OCI-M1 (cell line): ENCODE measurements at places on chromosomes 1 and 21.
A peak's percentile ranks its signal among the peaks of the same experiment; 100 is the strongest.

- no peak for DNase-seq
Observed at GRCh38 chr1:58902830-58903513, 119.1 kb upstream of the JUN start.

DNA sequence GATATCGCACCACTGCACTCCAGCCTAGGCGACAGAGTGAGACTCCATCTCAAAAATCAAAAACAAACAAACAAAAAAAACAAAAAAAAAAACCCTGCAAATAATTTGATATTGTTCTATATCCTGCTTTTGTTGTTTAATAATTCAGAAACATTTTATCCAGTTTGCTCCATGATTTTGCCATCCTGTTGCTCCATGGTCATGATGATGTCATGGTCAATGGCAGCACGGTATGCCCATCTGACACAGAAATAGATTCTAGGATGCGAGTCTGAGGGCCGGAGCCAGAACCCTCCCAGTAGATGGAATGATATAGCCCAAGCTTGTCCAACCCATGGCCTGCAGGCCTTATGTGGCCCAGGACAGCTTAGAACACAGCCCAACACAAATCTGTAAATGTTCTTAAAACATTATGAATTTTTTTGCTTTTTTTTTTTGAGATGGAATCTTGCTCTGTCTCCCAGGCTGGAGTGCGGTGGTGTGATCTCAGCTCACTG is 39.8 kb downstream of the EDARADD start:
- no peak for DNase-seq

DNA sequence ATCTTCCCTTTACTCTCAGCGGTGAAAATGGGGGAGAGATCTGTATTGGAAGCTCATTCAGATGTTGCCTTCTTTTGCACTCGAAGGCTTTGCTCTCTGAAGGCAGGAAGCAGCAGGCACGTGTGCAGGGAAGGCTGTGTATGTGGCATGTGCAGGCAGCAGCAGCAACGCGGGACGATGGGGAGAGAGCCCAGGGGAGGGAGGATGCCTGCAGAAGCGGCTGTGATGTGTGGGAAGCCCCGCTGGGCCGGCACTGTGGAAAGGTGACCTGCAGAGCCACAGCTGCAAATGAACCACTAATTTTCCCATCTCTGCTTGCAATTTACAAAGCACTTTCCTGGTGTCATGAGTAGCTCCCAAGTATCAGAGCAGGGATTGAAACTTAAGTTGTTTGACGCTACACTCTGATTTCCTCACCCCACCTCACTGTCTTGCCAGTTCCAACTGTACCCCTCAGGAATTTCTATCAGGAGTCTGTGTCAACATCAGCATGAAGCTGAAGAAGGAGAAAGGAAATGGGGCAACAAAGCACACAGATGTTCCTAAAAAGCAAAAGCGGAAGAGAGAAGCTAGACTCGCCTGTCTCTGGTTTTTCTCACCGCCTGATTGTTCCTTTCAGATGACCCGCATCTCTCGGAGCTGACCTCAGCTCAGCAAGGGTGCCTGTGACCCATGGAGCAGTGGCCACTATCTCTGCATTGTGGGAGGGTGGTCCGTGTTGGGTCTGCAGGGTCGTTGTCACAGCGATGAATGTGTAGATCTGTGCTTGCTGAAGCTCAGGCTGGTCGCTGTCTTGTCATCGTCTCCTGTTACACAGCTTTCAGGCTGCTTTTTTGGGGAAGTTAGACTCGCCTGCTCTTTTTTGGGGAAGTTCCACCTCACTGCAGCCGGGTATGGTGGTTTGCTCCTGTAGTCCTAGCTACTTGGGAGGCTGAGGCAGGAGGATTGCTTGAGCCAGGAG is 156.1 kb downstream of the KIF26B start:
- DNase-seq, result peak; percentile 80

DNA sequence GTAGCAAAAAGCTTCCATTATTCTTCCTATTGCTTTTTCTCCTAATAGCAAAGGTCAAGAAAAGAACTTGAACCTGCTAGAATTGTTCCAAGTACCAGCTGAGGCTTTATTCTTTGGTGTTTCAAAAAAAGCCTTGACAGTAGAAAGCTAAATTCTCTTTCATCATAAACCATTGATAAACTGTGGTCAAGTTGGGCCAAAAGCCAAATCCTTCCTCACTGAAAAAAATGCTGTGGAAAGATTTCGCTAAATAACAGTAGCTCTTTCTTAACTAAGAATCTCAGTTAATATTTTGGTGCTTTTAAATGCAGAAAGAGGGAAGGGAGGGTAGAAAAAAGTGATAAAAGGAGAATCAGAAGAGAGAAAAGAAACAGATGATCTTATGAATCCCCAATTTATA is 14.0 kb upstream of the JAM2 start:
- peak; percentile 28 for DNase-seq

DNA sequence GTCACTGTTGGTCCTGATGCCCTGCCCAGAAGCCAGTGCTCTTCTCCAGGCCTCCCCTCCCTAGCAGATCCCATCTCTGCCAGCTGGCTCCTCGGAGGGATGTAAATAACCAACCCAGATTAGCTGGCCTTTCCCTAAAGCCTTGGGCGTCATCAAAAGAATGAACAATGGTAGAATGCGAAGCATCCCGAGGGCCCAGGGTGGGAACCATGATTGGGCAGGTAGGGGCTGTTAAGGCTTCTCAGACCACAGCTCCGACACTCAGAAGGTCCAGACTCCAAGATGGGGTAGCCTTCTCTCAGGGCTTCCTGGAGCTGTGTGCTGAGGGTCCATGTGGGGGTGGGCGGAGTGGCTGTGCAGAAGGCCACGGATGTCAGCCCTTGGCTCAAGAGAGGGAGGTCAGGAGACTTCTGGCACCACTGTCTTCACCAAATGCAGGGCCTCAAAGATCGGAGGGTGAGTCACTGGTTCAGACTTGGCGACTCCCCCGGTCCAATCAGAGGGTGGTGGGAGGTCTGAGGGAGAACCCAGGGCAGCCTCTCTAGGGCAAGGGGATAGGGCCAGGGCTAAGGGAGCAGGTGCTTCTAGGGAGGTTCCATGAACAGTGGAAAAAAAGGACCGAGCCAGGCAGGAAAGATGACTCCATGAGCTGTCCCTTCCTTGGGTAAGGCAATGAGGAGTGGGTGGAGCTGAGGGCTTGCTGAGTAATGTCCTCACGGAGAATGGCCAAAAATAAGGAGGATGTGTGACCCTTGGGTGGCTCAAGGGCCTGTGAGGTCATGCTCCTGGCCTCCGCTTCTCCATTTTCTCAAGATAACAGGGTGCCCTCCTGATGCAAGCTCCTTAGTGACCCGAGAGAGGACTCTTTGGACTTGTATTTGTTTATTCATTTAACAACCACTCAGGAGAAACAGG is 58.4 kb upstream of the EPS8L3 start:
- DNase-seq, result peak; percentile 88

GRCh38 chr1:212241501-212241900 is 43.7 kb upstream of the PPP2R5A start:
- no peak for DNase-seq

- no peak for DNase-seq
Observed at GRCh38 chr1:30271401-30272276, 451.7 kb downstream of the MATN1 start.

- DNase-seq, result peak; percentile 84
Observed at GRCh38 chr1:42529724-42530181, 66.7 kb downstream of the CCDC30 start.

DNA sequence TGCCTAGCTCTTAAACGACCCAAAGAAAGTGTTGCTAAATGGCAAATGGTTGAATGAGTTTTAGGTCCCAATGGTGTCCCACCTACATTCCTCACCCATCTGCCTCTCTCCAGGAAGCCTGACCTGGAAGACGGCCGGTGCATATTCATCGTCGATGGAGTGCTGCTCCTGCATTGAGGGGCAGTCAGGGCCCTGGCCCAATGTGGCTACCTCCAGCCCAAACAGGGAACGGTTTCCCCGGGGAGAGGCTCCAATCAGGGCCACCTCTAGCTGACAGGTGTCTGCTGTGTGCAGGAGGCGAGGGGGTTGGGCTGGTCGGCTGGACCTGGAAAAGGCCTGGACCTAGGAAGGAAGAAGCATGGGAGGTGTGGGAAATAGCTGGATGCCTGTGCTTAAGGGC is 1.6 kb downstream of the GLMP start:
- DNase-seq, result no peak

DNA sequence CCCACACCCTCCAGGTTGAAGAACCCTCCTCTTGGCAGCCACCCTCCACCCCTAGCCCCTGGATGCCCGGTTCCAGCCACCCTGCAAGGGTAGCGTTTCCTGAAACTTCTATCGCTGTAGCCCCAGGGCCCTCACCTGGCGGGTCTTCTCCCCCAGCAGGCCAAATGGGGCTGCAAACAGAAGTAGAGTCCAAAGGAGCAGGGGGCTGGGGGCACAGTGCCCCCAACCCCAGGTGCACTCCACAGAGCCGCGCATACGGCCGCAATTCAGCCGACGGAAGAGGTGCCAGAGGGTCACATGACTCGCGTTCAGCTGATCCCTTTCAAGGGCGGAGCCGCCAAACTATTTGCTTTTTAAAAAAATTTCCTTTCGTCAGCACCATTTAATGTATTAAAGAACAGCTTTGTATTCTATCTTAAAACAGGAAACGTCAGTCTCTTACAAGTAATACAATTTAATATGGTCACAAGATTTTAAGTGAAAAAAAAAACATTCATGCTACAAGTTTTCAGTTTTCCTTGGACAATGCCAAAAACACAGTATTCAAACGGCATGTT is at the start of gene GLMP:
GLMP (minus strand) TSS at position 289 of the 557 bp plus-strand sequence; CDS start at position 255, 34 bp downstream.
- DNase-seq, result peak; percentile 83

DNA sequence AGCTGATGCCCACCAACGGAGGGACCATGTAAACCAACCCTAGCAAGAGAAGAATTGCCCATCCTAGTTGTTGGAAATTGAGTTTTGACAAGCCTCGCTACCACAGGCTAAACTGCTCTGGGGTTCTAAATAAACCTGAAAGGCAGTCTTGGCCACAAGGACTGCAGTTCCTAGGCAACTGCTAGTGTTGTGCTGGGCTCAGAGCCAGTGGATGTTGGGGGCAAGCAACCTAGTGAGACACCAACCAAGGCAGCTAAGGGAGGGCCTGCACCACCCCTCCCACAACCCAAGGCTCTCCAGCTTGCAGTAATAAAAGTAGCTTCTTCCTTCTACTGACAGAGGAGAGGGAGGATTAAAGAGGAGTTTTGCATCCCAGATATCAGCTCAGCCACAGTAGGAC is 102.4 kb upstream of the PKN2 start:
- DNase-seq, result no peak

GRCh38 chr1:231951374-231951773 is 324.8 kb downstream of the DISC1 start:
- no peak for DNase-seq

DNA sequence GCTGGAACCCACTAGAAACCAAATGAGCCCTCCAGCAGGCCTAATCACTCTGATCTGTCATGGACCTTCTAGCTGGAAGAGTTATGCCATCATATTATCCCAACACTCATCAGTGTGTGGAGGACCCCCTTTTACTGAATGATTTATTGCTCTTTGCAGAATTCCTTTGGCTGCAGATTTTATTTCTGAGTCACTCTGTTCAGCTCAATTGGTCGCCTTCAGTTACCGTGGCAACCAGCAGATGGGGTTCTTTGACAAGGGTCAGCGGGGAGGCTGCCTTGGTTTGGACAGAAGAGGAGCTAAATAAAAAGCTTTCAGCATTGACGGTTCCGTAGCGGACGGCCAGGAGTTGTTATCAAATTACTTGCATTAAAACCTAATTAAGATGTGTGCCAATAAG is 220.1 kb downstream of the SDCCAG8 start:
- DNase-seq, result no peak

GRCh38 chr1:198232378-198232777 is 75.6 kb downstream of the NEK7 start:
- DNase-seq, result no peak

DNA sequence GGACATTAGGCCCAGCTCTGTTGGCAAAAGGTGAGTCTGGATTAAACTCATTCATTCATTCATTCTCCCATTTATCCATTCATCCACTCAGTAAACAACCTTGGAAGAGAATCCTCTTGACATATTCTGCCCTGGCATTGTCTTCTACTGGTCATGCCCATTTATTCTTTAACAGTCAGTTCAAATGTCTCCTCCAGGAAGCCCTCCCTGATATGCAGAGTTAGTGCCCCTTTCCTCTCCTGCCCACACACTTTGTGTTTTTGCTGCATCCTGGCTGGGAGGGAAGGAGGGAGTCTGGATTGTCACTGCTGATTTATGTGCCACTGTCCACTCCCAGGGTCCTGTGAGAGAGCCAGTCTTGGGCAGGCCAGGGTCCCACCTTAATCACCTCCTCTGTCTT is 600.3 kb downstream of the MATN1 start:
- DNase-seq, result no peak

DNA sequence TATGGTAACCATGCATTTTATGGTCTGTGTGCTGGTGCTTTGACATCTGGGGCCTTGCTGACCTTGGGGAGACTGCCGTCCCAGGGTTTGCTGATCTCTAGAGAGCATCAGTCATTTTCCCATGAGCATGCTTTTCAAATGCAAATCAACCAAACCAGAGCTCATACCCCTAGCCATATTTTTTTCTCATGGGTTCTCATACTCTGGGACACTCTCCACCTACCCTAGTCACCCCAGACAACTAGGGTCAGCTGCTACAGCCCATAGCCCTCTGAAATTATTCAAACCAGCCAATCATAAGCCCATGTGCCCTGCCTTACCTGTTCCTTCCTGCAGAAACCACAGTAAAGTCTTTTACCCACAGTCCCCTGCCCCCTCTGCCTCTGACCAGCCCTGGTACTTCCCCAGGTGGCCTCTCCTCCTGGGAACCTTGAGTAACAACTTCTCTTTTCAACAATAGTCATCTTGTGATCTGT is 132.0 kb downstream of the MAP3K21 start:
- no peak for DNase-seq

DNA sequence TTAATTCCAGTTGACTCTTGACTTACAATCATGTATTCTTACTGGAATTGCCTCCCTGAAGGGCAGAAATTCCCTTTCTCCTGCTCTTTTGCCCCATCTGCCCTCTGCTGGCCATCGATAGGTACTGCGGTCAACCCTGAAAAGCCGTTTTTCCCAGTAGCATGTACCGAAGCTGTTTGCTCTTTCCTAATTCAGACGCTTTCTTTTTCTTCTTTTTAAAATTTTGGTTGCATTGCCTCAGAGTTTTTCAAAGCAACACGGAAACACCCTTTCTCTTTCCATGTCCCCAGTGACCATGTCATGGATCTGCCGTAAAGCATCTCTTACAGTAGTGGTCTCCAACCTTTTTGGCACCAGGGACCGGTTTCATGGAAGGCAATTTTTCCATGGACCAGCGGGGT is 164.2 kb upstream of the C1orf21 start:
- peak; percentile 77 for DNase-seq

- peak; percentile 85 for DNase-seq
Observed at GRCh38 chr1:186155594-186155993, 219.5 kb downstream of the TPR start.

DNA sequence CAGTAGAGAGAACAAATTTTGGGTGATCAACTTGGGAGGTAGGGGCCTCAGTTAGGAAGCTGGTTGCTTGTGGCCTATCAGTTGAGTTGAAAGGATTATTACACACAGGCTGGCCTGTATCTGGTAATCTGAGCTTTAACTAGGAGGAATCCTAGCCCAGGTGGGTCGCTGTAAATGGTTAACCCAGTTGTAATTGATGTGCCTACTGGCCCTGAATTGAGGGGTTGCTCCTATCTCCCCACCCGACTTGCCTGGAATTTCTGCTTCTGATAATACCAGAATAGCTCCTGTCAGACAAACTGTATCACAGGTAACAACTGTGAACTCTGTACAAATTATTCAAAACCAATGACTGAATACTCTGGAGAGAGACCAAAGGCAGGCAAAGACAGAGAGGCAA is 210.4 kb upstream of the RUNX1 start:
- no peak for DNase-seq

GRCh38 chr21:16408280-16408679 is 678.5 kb downstream of the USP25 start:
- no peak for DNase-seq
